ENCODE measurements at places on chromosomes 16 and 17.

DNA sequence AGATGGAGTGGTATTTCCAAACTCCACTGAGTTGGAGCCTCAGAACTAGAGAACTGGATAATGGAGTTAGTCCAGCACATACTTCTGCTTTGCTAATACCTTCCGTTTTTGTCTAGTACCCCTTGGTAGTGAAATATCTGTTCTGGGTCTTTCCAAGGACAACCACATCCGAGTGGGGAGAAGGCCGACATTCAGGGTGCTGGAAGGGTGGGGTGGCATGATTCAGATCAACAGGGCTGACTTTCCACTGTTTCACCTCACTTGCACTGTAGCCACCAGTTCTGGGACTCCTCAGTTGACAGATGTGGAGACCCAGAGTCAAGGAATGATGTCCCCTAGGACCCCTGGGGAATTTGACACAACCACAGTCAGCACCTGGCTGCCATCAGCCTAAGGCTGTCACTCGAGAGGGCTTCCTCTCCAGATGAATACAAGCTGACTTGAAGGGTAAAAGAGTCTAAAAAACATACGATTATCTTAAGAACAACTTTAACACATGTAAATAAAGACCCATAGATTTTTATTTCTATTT, 84.8 kb upstream of the HNF1B start:
- DNase-seq = no peak

- DNase-seq = no peak
Observed at GRCh38 chr17:76726776-76727718, at the start of gene METTL23. METTL23 (plus strand) TSS chr17:76726839; CDS start chr17:76729711, 2,872 bp downstream.

DNA sequence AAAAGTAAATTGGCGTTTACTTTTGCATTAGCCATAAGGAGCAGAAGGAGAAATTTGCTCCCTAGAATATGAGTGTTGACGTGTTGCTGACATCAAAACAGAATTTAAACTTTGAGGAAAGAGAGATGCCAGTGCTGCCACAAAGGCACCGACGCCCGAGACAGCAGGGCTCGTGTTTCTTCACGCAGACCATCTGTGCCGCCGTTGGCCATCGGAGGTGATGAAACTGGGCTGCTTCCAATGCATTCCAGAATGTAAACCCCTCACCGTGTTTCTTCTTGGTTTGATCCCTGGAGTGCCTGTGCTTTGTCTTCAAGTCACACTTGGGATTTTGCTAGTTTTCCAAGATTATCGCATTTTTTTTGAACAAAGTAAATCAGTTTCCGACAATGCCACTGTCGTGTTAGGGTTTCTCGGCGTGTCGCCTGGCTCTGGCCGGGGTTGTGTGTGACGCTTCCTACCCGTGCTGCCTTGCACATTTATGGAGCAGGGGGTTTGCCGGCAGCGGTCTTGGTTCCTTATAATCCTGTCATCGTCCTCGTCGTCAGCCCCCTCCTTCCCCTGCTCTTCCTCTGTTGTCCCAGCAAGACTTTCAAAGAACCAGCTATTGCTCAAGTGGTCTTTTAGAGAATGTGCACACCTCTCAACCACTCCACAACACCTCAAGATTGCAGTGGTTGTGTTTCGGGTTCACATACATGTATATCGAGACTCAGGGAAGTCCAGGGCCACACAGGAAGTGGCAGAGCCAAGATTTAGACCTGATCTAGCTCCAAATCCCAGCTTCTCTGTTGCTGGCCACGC, 103.9 kb downstream of the METRNL start:
- no peak for DNase-seq

GRCh38 chr17:64200080-64201032, 62.7 kb downstream of the TEX2 start:
- no peak for DNase-seq

GRCh38 chr17:60631119-60631518, 31.1 kb downstream of the PPM1D start:
- no peak for DNase-seq

DNA sequence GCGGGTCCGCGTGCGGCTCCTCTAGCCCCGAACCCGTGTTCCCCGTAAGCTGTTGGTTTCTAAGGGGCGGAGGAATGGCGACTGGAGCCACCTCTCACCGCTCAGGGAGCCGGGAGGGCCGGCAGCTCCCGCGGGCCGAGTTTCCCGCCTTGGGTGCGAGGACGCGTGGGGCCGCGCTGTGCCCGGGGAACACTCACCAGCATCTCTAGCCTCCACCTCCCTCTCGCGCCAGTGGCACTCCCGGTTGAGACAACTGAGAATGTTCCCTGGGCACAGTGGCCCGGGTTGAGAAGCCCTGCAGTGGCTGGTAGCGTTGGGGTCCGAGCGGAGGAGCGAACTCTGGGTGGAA, 560 bp downstream of the TELO2 start:
- no peak for DNase-seq

DNA sequence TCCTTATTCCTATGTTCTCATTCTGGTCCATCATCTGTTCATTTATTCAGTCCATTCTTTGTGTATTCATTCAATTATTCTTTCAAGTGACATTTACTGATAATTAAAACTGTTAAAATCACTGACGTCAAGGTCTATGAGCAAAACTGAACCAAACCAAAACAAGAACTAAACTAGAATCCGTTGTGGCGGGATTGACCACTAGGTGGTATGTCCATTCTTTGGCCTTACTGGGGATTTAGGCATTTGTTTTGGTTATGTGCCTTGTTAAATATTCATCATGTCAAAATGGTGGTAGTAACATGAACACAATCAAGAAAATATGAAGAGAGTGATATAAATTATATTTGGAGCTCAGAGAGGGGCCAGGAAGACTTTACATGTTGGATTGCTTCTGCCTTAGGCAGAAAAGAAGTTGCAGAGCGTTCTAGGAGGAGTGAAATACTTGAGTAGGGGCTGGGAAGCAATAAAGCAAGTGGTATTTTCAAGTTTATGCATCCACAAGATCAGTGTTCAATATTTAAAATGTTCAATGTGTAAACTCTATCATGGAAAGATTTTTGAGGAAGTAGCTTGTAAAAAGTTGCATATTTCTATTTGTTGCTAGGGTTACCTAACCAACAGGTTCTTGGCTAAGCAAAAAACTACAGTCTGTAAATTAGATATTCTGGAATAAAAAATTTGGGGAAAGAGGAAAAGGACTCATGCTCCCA, 129.0 kb downstream of the CDH13 start:
- DNase-seq = no peak

GRCh38 chr17:33572615-33573014, 279.5 kb upstream of the ASIC2 start:
- DNase-seq = no peak

DNA sequence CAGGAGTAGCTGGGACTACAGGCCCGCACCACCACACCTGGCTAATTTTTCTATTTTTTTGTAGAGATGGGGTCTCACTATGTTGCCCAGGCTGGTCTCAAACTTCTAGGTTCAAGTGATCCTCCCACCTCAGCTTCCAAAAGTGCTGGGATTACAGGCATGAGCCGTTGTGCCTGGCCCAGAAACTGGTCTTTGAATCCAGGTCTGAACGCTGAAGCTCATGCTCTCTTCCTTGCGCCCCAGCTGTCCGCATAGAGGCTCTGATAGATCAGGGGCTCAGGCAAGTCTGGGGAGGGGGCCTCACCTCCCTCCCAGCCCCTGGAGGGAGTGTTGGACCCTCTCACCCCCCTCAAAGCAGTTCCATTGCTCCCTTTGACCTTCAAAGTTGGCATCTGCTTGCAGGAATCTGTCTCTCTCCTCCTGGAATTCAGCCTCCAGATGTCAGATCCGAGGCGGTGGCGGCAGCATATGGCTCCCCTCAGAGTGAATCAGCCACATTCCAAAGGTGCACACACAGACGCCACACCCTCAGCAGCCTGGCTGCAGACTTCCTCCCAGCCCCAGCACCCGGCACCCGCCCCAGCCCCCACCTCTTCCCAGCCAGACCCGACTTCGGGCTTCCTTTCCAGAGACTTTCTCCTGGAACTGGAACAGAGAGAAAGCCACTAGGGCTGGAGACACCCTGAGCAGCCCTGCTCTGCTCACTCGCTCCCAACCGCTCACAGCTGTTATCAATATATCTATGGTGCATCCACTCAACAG, 16.9 kb upstream of the GLIS2 start:
- DNase-seq = no peak

GRCh38 chr17:79033741-79034501, 10.0 kb downstream of the C1QTNF1 start:
- DNase-seq = no peak

DNA sequence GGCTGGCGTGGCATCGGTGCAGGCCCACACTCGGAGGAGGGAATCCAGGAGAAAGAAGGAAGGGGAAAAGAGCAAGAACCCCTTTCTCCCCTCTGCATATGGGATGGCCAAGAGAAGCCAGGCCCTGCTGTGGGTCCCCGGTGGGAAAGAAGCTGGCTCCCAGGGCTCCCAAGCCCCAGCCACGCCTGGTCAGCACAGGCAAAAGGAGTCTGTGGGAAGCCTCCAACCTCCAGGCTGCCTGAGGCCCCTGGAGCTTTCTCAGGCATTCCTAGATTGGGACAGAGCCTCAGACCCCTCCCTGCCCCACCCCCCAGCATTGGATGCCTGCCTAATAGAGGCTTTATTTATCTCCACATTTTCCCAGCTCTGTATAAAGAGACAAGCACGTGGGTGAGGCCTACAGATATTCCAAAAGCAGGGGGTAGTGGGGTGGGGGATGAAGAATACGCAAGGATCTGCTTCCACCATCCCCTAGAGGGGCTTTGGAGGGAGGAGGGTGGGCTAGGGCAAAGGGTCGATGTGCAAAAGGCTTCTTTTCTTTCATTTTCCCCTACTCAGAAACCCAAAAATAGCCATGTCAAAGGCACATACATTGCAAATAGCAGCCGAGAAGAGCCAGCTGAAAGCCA, 56.4 kb downstream of the MPRIP start:
- DNase-seq = no peak

DNA sequence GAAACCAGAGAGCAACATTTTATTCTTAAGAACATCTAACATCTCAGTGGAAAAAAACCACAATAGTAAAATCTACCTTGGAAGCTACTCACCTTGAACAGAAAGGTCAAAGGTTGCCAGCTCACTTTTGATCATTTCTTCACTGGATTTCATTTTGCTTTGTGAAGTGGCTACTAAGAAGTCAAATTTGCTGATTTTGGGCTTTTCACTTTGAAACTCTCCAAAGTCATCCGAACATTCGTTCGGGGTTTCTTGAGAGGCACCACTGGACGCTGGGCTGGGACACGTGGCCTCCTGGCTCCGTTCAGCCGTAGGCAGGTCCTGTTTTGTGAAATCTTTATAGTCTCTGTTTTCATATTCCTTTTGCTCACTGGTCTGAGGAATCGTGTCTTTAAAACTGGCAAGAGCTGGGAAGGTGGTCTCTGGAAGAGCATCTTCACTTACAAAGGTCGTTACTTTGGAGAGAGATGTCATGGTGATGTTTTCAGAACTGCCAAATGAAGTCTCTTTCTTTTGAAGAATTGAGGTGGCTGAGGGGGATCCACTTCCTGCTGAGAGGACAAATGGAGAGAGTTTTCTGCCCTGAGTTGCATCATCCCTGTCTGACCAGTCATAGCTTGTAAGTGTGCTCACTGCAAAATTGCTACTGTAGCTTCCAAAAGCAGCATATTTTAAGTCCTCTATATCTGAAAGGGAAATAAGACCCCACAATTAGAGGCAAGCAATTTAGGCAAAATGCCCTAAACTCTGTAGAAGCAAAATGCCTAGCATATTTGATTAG, 52.4 kb downstream of the DUSP14 start:
- peak; percentile 73 for DNase-seq

DNA sequence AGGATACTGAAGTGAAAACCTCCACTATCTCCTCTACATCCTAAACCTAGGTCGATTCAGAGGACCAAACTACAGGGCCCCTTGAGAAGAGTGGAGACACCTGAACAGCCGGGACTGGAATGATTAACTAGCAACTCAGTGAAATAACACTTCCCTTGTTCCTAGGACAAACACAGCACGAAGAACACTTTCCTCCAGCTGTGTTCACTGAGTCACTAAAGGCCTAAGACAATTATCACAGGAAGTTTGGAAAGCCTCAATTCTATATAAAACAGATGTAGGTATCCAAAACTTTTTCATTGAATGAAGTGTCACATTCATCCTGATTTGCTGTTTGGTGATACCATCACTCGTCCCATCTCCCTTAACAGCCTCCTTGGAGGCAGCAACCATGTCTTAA, 15.5 kb upstream of the CUEDC1 start:
- no peak for DNase-seq

- no peak for DNase-seq
Observed at GRCh38 chr16:84166796-84167695, 19.8 kb downstream of the TAF1C start.

GRCh38 chr17:35245196-35245486, 2.3 kb downstream of the SLFN5 start:
- DNase-seq = peak; percentile 89

GRCh38 chr16:81357711-81358260, 43.0 kb downstream of the GAN start:
- no peak for DNase-seq

DNA sequence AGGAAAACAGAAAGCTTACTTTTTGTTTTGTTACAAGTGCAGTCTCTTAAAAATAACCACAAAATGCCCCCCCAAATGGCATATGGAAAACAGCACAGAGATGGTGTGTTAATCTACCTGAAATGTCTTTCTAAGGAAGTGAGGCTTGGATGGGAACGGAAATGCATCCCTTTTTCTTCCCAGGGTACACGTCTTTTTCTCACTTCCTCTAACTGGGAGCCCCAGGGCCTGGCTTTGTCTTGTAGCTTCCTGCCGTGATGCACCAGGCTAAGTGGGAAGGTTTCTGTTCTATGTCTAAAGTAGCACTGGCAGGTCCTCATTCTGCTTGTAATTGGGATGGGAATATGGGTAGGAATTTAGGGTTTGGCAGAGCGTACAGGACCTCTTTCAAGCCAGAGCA, 52.5 kb upstream of the CACNG3 start:
- DNase-seq = no peak

- DNase-seq = no peak
Observed at GRCh38 chr16:12637002-12637401, 166.7 kb downstream of the CPPED1 start.

DNA sequence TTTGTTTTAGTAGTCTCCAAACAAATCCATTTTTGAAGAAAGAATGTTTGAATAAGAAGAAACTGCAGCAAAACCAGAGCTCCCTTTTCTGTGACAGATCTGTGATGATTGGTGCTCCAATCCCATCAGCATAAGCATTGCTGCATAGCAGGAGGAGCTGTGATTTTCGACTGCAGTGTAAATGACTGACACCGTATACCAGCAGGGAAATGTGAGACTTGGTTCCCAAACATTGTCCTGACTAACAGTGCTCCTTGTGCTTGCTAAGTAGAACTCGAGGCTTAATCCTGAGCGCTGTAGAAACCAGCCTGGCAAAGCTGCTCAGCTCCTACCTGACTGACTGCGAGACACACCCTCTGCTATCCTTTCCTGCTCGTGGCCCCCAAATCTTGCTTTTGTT, 57.2 kb downstream of the NUP93 start:
- no peak for DNase-seq

GRCh38 chr16:69554495-69554894, 11.3 kb upstream of the NFAT5 start:
- DNase-seq = no peak

DNA sequence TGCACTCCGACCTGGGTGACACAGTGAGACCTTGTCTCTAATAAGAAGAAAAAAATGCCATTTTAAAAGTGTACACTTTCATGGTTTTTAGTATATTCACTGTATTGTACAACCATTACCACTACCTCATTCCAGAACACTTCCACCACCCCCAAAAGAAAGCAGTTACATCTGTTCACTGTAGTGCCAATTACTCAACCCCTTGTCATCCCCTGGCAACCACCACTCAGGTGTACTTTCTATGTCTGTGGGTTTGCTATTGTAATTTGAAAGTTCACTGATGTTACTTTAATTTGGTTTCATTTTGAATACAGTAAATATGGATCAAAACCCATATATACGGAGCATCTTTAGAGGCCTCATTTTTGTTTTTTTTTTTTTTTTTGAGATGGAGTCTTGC, 6.1 kb downstream of the ZG16 start:
- no peak for DNase-seq

All from AG04449 (cell line).